Hair follicle dermal papilla cell (primary cell): ENCODE measurements at places on chromosomes 7 and 10. TPM values are rescaled to one million over a fixed set of nuclear protein-coding genes. Genes with fewer than 3 reads are reported as not detected.

PILRB gene
- 10.7 and 13.4 TPM in 2 replicates for total RNA-seq

ELN gene
- total RNA-seq, result 36.6 and 38.0 TPM in 2 replicates

SPDYE8 gene
- total RNA-seq, result not detected in 2 replicates

FUOM gene
- total RNA-seq, result 21.1 and 28.4 TPM in 2 replicates

HTRA1 gene
- 389 and 428 TPM in 2 replicates for total RNA-seq

CTAGE8 gene
- 0.73 and 1.6 TPM in 2 replicates for total RNA-seq

NEBL gene
- total RNA-seq, result not detected in 2 replicates

SLC39A12 gene
- not detected in 2 replicates for total RNA-seq

FAM185A gene
- total RNA-seq, result 5.6 and 7.5 TPM in 2 replicates

CHN2 gene
- total RNA-seq, result 0.36 TPM in 1 of 2 replicates, not detected in the other

ADCY1 gene
- total RNA-seq, result 0.81 and 0.85 TPM in 2 replicates

CTNNA3 gene
- total RNA-seq, result under 0.01 and 0.24 TPM in 2 replicates
